ENCODE measurements at places on chromosomes 3 and 15.

- DNase-seq = no peak
Observed at GRCh38 chr3:65995030-65995429, 43.7 kb downstream of the MAGI1 start.

GRCh38 chr3:48894516-48894915 lies 4.2 kb downstream of the SLC25A20 start:
- DNase-seq = no peak

DNA sequence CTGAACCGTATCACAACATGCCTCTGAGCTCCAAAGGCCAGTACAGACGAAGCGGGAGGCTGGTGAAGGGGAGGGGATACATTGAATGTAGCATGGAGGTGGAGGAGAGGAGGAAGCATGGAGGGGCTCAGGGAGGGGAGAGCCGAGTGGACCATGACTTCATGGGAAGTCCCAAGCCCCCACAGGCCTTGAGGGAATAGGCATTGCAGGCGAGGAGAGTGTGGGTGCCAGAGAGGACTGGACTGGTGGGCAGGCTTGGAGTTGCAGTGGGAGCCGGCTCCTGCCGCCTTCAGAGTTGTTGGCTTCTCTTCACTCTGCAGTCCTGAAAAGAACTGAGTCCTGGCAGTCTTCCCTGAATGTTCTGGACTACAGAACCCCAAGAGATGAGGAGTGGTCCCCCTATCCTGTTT lies 3.3 kb upstream of the RNU6-1 start:
- DNase-seq = no peak

DNA sequence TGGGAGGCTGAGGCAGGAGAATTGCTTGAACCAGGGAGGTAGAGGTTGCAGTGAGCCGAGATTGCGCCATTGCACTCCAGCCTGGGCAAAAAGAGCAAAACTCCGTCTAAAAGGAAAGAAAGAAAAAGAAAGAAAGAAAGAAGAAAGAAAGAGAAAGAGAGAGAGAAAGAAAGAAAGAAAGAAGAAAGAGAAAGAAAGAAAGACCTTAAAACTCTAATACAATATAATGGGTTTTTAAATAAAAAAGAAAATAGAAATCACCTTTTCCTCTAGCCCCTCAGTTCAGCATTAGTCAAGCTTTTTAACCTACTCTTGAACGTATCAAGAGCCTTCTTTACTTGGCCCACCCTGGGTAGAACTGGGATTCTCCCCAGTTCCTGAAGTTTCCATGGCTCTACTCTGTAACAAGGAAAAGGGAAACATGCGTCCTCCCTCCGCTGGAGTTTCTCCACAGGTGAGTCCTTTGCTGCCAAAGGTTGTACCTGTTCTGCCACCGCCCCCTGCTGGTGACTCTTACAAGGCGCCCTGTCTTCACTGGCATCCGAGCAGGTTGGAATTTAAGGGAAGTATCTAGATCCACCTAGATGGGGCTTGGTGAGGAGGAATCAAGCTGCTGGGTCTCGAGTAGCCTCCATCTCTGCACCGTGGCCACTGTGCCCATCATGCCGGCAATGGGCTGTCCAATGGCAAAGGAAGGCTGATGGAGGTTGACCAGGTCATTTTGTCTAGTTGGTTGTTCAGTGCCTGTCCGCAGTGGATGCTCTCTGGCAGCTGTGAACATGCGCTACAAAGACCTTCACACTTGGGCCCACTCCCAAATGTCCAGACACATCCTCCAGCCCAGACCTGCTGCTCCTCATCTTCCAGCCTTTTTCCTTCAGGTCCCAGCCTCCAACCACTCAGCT lies 20.6 kb upstream of the EPHB3 start:
- DNase-seq = no peak

All from Panc1 (cell line).